ENCODE measurements at places on chromosomes 1 and 21.

GRCh38 chr1:168700575-168701268 lies 28.3 kb downstream of the DPT start:
- no peak for DNase-seq
- H3K4me3 ChIP-seq = no peak overlapping the region
- no peaks in the 10 kb centered on the region for H3K27me3 ChIP-seq
- no peaks in the 10 kb centered on the region for H3K36me3 ChIP-seq

GRCh38 chr21:25560271-25560685 lies 47.0 kb downstream of the MRPL39 start:
- DNase-seq = no peak
- H3K4me3 ChIP-seq = no peak overlapping the region
- no peak overlapping the region for H3K27ac ChIP-seq

- H3K36me3 ChIP-seq = no peaks in the 10 kb centered on the region
- no peaks in the 10 kb centered on the region for H3K4me1 ChIP-seq
- no peaks in the 10 kb centered on the region for H3K27me3 ChIP-seq
- no peak overlapping the region for H3K27ac ChIP-seq
- DNase-seq = no peak
Measured at GRCh38 chr1:119974013-119974412, 77.7 kb upstream of the ADAM30 start.

GRCh38 chr1:231193710-231194340 lies 32.0 kb downstream of the TRIM67 start:
- no peaks in the 10 kb centered on the region for H3K4me1 ChIP-seq
- H3K36me3 ChIP-seq = no peaks in the 10 kb centered on the region
- H3K4me3 ChIP-seq = no peak overlapping the region

DNA sequence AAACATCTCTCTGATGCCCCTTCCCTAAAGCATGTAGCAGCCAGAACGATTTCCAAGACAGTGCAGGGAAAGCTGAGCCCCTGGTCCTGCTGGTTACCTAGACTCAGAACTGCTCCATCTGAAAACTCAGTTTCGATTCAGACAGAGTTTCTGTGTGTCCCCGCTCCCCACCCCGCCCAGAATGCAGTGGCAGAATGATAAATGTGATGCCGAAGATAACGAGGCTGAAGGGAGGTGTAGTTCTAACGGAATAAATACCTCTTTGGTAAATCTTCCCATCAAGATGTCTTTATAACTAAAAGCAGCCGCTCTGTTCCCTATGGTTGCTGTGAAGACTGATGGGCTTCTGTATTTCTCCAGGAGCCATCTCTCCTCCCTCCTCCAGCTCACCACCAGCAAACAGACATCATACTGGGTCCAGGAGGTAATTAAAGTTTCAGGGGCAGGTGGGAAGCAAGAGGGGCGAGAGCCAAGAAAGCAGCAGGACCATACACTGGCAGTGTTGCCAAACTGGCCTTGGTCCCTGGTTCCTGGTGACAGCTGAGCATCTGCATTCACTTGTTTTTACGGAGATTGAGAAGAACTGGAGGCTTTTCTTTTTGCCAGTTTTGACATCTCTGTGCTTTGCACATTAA lies 76.9 kb downstream of the DDX20 start:
- no peak overlapping the region for H3K4me3 ChIP-seq
- 0 out of 2 replicates have a peak, but pooled peaks cover 4% of the 10 kb centered on the region for H3K4me1 ChIP-seq
- H3K27ac ChIP-seq = no peak overlapping the region
- H3K27me3 ChIP-seq = no peaks in the 10 kb centered on the region
- DNase-seq = no peak

- no peak overlapping the region for H3K4me3 ChIP-seq
- no peak for DNase-seq
Measured at GRCh38 chr1:167798952-167799351, 77.2 kb downstream of the MPZL1 start.

DNA sequence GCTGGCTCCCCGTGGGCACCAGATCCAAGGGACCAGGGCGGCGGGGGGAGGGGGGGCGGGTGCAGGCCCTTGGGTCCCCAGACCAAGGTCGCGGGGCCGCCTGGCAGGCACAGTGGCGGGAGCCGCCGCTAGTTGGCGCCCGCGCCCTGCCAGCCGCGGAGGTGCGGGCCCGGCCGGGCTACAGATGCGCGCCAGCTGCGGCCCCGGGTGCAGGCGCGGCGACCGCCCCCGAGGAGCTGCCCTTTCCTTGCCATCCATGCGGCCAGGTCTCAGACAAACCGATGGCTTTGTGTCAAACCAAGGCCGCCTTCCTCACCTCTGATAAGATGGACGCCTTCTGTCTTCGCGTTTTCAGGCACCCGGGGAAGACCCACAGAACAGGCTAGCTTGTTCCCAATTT lies 2.2 kb upstream of the RUNX3 start:
- peaks cover 82% of the 10 kb centered on the region for H3K27me3 ChIP-seq
- H3K4me3 ChIP-seq = peak overlapping the region; percentile 61
- no peak overlapping the region for H3K27ac ChIP-seq
- H3K4me1 ChIP-seq = peaks cover 6% of the 10 kb centered on the region

DNA sequence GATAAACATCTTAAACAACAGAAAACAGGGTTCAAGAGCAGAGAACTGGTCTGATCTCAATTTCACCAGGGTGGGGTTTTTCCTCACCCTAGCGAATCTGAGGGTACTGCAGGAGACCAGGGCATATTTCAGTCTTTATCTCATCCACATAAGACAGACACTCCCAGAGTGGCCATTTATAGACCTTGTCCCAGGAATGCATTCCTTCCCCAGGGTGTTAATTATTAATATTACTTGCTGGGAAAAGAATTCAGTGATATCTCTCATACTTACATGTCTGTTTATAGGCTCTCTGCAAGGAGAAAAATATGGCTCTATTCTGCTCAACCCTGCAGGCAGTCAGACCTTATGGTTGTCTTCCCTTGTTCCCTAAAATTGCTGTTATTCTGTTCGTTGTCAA lies 84.1 kb downstream of the LYPLAL1 start:
- no peak for DNase-seq
- H3K4me3 ChIP-seq = no peak overlapping the region
- H3K36me3 ChIP-seq = no peaks in the 10 kb centered on the region
- H3K27me3 ChIP-seq = no peaks in the 10 kb centered on the region

GRCh38 chr1:152162792-152163463 lies 3.9 kb upstream of the RPTN start:
- no peaks in the 10 kb centered on the region for H3K27me3 ChIP-seq
- DNase-seq = no peak
- H3K27ac ChIP-seq = no peak overlapping the region
- H3K4me1 ChIP-seq = no peaks in the 10 kb centered on the region

DNA sequence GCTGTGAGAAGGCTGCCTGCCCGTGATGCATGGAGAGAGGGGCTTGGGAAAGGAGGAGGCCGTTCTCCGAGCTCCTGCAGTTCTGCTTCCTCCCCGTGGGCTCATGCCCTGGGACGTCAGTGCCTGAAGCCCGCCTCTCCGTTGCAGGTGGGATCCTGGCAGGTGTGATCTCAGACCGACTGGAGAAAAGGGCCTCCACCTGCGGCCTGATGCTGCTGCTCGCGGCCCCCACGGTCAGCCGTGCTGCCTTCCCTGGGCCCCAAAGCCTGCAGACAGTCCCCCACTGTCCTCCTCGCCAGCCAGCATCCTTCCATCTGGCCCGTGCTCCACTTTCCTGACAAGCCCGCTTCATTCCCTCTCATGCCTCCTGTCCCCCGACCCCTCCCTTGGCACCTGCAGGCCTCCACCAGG lies 50.9 kb downstream of the SLC37A1 start:
- H3K4me1 ChIP-seq = no peaks in the 10 kb centered on the region
- H3K27ac ChIP-seq = no peak overlapping the region
- H3K36me3 ChIP-seq = 0 out of 2 replicates have a peak, but pooled peaks cover 5% of the 10 kb centered on the region
- H3K4me3 ChIP-seq = no peak overlapping the region
- H3K27me3 ChIP-seq = no peaks in the 10 kb centered on the region

- peaks cover 27% of the 10 kb centered on the region for H3K36me3 ChIP-seq
- no peak for DNase-seq
- peaks cover 5% of the 10 kb centered on the region for H3K4me1 ChIP-seq
- H3K27me3 ChIP-seq = no peaks in the 10 kb centered on the region
Measured at GRCh38 chr1:248821101-248821500, 4.6 kb downstream of the SH3BP5L start.

DNA sequence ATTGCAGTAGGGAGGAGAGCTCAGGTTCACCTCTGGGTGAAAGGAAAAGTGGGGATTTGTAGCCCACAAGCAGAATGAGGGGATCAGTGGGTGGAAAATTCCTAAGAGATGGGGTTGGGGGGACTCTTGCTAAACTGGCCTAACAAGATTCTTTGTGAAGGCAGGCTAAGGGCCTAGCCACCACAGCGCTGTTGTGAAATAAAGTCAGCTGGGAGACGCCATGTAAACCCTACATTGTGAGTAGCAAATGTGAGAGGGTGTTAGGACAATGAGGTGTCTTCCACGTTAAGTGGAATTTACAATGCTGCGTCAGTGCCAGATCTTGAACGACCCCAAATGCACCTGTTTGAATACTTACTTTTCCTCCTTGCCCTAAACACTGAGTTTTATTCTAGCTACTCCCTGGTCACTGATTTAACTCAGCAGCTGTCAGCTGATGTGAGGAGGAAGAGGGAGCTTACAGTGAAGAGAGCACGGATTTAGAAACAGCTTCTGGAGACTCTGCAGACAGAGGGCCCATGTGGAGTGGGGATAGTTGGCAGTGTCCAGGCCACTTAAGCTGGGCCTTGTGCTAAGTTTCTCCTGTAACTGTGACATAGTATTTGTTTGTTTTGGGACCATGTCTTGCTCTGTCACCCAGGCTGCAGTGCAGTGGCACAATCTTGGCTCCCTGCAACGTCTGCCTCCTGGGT lies 17.3 kb downstream of the PDPN start:
- H3K27me3 ChIP-seq = no peaks in the 10 kb centered on the region
- peaks cover 2% of the 10 kb centered on the region for H3K36me3 ChIP-seq
- H3K27ac ChIP-seq = no peak overlapping the region
- H3K4me3 ChIP-seq = no peak overlapping the region

DNA sequence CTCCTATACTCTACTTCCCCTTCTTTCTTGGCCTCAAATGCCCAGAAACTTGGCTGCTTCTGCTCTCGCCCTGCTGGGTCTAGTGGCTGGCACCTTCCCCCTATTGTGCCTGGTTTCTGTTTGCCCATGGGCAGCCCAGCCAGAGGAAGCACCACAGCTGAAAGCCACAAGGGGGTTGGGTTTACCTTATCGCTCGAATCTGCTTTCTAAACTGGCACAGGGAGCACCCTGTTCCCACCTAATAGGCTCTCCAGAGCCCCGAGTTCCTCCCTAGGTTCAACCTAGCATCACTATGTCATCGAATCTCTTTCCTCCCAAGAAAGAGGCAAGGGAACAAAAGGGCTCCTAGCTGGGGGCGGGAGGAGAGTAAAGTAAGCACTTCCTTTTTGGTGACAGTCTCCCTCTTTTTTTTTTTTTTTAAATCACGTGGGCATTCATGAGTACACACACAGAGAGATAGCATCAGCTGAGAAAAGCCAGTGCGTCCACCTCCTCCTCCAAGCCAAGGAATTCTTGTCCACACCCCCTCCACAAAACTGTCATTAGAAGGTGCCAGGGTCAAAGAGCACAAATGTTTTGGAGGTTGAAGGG lies 72.8 kb downstream of the PLEKHA6 start:
- no peak overlapping the region for H3K27ac ChIP-seq
- no peak for DNase-seq
- no peak overlapping the region for H3K4me3 ChIP-seq
- H3K27me3 ChIP-seq = no peaks in the 10 kb centered on the region
- no peaks in the 10 kb centered on the region for H3K36me3 ChIP-seq

DNA sequence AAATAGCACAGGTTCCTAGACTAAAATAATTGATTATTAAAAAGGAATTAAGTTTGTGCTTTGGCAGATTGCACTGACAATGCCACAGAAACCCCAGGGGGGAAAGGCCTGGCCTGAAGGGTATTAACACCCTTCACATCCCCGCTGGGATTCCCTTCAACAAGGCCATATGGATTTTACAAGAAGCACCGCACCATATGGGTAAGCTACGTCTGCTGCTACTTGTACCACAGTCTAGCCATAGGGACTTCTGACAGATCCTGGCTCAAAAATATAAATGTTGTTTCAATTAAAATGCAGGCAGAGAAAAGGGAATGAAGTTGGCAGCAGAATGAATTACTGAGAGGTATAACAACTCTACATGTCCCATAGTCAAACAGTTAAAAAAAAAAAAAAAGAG lies 101.0 kb downstream of the DENND1B start:
- no peaks in the 10 kb centered on the region for H3K27me3 ChIP-seq
- H3K4me3 ChIP-seq = no peak overlapping the region
- H3K4me1 ChIP-seq = no peaks in the 10 kb centered on the region
- DNase-seq = no peak

DNA sequence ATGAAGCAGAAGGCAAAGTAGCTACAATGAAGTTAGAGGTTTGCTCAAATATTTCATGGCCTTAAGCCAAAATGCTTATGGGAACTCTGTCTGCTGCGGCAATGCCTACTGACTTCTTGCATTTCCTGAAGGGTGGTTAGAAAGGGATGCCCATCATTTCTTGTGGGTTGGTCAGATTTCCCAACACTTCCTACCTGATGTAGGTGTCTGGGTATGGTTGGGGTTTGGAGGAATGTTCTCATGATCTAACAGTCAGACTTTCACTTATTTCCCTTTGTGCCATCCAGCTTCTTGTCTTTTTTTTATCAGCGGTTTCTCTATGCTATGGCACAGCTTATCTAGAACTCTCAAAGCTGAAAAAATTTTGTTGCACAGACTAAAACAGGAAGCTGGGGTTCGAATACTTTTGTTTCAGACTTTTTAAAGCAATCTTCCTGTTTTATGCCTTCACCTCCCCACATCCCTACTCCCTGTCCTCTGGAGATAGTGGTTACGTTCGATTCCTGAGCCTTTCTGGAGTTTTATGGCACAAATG lies 307.7 kb downstream of the USP25 start:
- H3K36me3 ChIP-seq = no peaks in the 10 kb centered on the region
- no peak overlapping the region for H3K27ac ChIP-seq
- H3K4me1 ChIP-seq = no peaks in the 10 kb centered on the region
- no peak overlapping the region for H3K4me3 ChIP-seq
- no peaks in the 10 kb centered on the region for H3K27me3 ChIP-seq

DNA sequence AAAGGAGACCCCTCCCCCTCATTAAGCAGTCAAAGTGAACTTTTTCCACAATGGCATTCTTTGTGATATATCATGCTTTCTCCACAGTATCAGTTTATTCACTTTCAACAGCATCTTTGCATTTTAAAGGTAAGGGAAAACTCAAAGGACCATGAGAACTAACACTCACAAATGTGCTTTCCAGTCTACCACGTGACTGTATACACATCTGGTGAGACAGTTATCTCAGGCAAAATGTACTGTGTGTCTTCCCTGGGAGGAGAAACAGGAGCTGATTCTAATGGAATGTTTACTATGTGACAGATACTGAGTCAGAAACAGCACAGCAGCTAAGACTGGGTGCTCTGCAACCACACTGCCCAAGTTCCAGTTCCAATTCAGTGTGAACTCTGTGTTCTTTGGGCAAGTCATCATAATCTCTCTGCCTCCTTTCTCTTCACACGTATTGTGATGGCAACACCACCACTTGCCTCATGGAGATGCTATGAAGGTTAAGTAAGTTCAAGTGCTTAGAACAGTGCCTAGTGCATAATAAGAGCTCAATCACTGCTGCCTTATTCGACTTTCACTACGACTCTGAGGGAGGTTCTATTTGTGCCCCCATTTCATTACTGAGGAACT lies 79.0 kb downstream of the SLC45A1 start:
- no peak overlapping the region for H3K27ac ChIP-seq
- no peak for DNase-seq
- H3K4me3 ChIP-seq = no peak overlapping the region
- peaks cover 27% of the 10 kb centered on the region for H3K4me1 ChIP-seq
- no peaks in the 10 kb centered on the region for H3K36me3 ChIP-seq
